ENCODE measurements at places on chromosomes 3 and 15.

DNA sequence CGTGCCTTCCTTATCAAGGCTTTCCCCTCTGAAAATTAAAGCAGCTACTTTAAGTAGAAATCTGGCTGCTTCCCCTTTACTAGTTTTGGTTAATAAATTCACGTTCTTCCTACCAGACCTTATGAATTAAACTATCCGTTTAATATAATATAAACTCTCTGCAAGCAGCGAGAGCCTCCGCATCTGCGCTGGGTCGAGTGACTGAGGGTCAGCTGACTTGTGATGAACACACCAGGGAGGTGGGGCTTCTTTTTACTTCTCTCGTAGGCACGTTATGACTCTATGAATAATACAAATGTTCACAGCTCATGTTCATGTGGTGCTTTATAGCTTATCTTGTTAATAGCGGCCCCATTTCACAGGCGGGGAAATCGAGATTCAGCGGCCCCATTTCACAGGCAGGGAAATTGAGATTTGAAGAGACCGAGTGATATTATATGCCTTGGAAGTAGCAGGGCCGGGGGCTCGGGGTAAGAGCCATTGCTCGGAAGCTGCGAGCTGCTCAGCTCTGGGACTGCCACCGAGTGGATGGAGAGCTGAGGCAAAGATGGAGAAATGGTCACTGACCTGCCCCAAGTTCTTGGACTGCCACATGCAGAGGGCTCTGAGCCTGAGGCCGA lies 8.3 kb downstream of the MUC4 start:
- DNase-seq, result peak; percentile 68

- DNase-seq, result no peak
Measured at GRCh38 chr3:69538281-69538680, 152.4 kb upstream of the FRMD4B start.

DNA sequence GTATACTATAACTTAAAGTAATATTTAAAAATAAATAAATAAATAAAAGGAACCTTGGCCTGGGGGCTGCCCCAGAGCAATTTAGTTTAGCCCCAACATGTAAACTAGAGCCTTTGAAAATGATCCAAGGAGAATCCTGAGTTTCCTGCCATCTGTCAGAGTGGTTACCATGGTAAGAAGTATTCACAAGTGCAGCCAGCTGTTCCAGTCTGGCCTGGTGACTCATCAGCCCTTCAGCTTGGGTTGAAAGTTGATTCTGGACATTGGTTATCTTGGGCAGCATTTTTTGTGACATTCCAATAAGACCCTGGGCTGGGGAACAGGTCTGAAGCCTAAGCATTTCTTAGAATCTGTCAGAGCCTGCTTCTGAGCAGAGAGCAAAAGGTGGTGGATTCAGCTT lies 72.7 kb upstream of the LRTM1 start:
- no peak for DNase-seq

GRCh38 chr3:195697582-195698324 lies 23.0 kb upstream of the MUC20 start:
- DNase-seq, result peak; percentile 69

- no peak for DNase-seq
Measured at GRCh38 chr15:100598655-100599054, 3.3 kb downstream of the LINS1 start.

DNA sequence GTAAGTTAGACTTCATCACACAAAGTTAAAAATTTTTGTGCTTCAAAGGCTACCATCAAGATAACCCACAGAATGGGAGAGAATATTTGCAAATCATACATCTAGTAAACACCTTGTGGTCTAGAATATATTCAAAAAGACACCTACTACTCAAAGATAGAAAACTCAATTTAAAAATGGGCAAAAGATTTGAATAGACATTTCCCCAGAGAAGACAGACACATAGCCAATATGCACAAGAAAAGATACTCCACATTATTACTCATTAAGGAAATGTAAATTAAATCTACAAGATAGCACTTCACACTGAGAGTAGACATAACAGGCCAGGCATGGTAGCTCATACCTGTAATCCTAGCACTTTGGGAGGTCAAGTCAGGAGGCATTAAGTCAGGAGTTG lies 87.8 kb upstream of the MANF start:
- no peak for DNase-seq

GRCh38 chr15:52233405-52233804 lies 42.2 kb upstream of the GNB5 start:
- no peak for DNase-seq

DNA sequence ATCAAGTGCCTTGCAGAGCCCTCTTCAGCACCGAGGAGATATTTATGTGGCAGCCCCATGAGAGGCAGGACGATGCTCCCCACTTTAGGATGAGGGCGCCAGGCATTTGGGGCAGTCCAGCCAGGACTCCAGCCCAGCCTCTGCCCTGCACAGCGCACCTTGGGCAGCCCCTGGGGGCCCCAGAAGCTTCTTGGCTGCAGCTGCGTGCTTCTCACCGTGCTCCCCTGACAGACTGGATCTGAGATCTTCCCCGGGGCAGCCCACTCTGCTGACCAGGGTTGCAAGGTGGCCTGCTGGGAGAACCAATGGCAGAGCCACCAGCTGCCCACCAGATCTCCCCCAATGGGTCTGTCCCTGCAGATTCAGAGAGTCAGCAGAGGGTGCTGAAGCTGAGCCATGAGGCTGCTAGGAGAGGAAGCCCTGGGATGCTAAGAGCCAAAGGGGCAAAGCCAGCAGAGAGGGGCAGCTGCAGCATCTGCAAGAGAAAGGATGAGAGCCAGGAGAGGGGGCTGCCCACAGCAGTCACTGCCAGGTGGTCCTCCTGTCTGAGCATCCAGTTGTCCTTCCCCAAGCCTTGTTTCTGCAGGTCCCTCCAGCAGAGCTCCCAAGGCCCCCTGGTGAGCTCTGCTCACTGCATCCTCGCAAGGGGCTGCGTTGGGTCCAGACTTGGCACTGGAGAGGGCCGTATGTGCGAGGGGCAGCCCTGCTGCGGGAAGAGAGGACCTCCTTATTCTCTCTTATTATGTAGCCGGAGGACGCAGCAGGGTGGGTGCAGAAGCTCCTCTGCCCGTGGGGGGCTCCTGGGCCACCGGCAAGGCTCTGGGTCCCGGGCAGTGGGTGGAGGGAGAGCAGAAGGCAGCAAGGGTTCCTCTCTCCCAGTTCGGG lies 14.7 kb upstream of the KLF13 start:
- no peak for DNase-seq

GRCh38 chr3:30332196-30333021 lies 274.0 kb upstream of the TGFBR2 start:
- DNase-seq, result no peak

DNA sequence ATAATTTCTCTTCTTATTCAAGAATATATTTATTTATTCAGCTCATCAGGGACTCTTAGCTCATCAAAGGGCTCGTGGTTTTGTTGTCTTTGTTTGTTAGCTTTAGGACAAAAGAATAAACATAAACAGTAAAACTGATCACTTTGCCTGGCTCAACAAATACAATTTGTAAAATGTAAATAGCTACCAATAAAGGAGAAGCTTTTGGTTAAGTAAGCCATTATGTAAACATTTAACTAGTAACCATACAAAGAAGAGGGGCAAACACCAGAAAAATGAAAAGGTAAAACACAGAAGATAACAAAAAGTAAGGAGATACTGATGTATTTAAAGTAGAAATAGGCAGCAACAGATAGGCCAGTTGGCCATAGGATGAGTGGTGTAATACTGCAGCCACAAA lies 761.7 kb downstream of the ROBO1 start:
- DNase-seq, result no peak

DNA sequence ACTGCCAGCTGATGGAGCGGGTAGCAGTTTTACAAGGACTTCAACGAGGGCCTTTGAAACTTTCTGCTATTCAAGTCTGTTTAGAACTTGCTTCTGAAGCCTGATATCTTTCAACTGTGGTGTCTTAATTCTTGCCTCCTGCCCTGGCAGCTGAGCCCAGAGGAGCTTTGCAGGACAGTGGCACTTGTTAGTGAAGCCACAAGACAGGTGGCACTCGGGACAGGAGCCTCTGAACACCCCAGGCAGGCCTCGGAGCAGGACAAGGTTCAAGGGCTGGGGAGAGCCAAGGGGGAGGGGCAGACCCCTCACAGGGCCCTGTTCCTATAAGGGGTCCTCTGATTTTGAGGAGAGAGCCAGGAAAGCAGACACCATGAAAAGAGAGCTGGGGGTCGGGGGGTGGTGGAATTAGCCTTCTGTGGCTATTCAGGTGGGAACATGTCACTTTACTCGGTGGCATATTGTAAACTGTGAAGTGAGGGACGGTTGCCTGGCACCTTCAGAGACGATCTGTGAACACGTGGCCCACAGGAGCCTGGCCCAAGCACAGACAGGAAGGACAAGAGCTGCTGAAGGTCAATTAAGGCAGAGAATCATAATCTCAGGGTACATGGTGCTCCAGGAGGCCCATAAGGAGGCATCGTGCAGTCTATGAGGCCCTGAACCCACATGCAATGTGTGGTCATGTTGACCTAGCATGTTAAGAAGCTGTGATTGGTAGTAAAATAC lies 30.1 kb upstream of the KY start:
- no peak for DNase-seq

DNA sequence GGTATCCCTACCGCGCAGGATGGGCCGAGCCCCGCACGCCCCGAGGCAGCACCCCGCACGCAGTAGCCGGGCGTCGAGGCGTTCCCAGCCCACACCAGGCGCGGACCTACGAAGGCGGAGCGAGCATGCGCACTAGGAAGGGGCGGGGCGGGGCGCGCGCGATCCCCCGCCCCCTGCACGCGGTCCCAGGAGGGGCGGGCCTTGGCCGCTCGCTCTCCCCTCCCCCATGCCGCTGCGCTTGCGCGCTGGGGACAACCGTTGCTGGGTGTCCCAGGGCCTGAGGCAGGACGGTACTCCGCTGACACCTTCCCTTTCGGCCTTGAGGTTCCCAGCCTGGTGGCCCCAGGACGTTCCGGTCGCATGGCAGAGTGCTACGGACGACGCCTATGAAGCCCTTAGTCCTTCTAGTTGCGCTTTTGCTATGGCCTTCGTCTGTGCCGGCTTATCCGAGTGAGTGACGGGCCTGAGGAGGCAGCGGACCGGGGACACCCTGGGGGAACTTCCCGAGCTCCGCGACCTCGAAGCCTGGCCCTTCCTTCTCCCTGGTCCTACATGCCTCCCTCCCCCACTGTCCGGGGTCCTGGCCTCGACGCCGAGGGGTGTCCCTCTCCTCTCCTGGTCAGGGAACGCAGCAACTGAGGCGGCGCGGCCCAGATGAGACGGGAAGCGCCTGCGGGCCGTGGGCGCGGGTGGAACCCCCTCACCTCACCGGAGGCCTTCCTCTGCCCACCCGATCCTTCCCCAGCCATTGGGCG lies at the start of gene SPESP1:
Gene SPESP1 (plus strand): TSS at position 258 of the 755 bp plus-strand sequence. CDS start 129 bp downstream, at position 387.
- peak; percentile 79 for DNase-seq

DNA sequence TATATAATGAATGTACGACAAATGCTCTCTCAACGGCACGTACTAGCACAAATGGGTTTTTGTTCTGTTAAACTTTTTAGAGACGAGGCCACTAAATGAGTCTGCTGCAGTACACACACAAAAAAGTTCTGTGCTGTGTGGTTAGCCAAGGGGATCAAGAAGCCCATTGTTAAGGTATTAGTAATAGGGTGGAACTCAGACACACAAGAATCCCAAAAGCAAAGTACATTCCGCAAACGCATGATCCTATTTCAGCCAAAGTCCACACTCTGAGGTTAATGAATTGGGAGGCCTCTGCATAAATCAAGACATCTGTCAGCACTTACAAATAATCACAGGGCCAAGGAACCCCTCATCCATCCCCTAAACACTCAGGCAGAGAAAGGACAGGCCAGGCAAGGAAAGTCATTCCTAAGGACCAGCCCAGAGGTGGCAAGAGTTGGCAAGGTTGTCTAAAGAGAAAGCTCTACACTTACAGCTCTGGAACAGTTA lies 12.1 kb downstream of the OSBPL10 start:
- DNase-seq, result no peak

DNA sequence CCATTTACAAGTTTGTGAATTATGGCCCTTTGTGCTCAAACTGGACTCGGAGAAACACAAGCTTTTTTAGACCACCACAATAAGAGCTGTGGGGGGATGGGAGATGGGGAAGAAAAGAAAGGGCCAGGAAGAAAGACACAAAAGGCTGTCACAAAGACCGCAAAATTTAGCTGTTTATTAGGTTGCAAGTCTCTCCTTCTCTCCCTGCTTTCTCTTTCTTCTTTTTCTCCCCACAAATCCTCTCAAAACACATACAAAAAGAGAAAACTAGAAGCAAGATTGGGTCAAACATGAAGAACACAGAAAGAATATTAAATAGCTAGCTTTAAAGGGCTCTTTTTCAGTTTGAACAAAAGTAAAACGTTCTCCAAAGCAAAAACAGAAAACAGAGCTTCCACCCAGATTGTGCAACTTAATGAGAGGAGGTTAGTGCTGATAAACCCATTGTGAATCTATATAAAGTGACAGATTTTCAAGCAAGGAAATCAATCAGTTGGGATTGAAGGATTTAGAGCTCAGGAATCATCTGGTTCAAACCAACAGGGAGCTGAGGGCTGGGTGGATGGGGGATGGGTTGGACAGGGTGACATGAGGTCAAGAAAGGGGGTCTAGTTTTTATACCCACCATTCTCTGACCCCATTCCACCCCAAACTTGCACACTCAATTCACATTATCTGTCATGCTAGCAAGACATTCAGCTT lies 87.3 kb downstream of the DHX30 start:
- no peak for DNase-seq

DNA sequence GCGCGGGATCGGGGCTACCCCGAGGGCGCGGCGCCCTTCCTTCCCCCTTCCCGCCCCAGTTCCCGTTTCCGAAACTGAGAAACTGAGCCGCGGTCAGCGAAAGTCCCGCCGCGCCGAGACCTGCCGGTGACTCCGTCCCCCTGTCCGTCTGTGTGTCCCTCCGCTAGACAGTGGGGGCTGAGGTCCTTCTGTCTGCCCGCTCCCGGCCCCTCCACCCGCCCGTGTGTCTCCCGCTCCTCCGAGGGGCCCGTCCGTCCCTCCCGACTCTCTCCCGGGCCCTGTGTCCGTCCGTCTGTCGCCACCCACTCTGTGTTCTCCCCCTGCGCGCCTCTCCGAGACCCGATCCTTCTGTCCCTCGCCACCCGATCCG lies 426 bp downstream of the PRKCD start:
- DNase-seq, result peak; percentile 85

GRCh38 chr15:56814429-56814828 lies 81.1 kb upstream of the ZNF280D start:
- no peak for DNase-seq

DNA sequence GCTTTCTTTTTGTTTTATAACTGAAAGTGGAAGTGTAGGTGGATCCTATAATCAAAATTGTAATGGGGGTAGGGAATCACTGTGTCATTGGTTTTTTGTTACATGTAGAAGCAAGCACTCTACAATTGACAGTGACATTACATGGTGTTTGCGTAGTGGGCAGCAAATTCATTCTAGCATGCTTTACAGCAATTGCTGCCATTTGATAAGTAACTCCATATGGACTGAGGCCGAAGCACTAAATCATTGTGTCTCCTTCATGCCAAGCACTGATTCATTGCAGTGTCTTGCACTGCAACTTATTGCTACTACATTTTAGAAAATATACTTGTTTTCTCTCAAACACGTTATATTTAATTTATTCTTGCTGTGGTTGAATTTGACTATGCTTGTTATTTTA lies 933.9 kb downstream of the NSUN3 start:
- DNase-seq, result no peak
